GM04503 (cell line): ENCODE measurements at places on chromosomes 4 and X.

GRCh38 chr4:79498282-79498681 is 90.3 kb upstream of the GK2 start:
- no peak for DNase-seq

GRCh38 chr4:37725718-37726117 is 39.5 kb upstream of the RELL1 start:
- no peak for DNase-seq

GRCh38 chr4:128863312-128864075 is 54.0 kb downstream of the JADE1 start:
- no peak for DNase-seq

GRCh38 chr4:87235020-87235671 is 14.7 kb upstream of the KLHL8 start:
- no peak for DNase-seq

GRCh38 chr4:152640058-152640921 is 39.5 kb downstream of the TMEM154 start:
- no peak for DNase-seq

DNA sequence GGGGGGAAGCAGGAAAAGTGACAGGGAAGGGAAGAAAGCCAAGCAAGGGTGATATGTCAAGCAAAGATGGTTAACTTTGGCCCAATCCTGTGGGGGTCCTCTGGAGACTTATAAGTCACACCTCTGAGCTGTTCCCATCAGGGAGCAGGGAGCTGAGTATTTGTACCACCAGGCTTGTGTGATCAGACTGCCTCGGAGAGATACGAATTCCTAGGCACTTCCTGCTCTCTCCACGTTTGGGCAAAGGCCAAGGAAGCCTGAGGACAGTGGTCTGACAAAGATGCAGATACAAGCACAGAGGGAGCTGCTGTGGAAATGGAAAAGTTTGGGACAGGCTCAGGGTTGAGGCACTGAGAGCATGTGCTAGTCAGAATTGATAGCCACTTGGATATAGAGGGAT is 10.4 kb upstream of the PPP3CA start:
- no peak for DNase-seq

DNA sequence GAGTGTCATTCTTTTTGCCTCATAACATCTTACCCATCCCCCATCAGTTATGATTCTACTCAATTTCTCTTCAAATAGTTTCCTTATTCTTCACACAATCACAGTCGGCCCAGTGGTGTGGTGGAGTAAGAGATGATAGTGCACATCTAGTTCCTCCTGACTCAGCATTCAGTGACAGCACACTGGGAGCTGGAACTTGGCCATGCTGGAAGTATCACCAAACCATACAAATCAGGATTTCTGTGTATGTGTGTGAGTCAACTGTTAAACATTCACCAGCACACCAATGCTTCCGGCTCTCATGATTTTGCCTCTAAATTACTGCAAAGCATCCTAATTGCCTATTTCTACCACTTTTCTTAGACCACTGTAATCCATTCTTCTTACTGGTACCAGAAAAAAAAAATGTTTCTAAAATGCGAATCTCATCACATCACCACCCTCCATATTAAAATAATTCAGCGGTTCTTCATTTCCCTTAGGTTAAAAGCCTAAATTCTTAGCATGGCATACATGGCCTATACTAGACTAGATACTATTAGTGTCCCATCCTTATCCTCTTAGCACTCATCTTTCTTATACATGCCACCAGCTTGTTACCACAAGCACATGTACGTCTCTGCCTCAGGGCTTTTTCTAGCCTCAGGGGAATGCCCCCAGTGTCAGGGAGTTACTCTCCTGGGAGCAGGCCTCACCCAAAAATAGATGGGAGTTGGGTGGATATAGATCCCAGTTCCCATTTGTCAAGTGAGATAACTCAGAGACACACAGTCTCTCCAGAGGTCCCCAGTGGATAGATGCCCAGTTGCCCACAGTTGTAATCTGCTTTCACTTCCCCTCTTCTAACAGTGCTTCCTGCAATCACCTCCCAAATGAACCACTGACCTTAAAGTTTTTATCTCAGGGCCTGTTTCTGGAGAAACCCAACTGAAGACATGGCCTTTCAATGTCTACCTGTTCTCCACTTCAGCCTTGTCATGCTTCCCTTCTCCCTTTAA is 49.2 kb upstream of the DDX53 start:
- DNase-seq = peak; percentile 16

- DNase-seq = no peak
Observed at GRCh38 chr4:53043055-53043454, 180.9 kb downstream of the RASL11B start.

DNA sequence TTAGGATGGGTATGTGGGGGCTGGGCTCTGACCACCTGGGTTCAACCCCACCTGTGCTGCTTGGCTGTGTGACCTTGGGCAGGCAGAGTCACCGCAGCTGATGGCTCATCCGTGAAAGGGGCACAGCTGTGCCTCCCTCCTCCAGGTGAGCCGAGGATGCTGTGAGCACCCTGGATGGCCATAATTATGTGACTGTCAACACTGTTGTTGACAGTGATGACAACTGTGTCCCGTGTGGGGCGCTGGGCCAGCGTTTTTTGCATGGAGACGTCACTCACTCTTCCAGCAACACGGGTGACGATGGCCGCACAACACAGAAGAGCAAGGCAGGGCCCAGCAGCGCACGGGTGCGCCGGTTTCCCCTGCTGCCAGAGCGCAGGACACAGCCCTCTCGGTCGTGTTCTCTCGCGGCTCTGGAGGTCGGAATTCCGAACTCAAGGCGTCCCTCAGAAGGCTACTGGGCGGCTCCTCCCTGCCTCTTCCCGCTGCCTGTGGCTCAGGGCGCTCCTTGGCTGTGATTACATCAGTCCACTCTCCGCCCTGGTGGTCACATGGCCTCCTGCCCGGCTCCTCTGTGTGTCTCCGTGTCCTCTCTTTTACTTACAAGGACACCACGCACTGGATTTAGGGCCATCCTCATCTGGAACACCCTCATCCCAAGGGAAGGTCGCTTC is 1.3 kb downstream of the SH3TC1 start:
- no peak for DNase-seq

DNA sequence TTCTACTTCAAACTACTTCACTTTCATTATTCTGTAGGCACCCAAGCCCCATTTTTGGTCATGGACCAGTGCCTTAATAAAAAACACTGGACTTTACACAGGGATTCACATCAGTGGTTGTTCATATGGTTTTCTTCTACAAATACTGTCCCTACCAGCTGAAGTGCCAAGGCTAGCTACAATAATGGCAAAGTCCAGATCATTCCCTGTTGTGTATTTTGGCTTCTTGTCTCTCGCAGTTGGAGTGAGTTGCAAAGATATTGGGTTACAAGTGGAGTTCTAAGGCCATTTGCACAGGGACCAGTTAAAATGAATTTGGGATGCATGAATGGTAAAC is 16.7 kb upstream of the ANKRD17 start:
- DNase-seq = no peak
